IPS-NIHi11 (cell line): ENCODE measurements at places on chromosomes 16 and 17.

DNA sequence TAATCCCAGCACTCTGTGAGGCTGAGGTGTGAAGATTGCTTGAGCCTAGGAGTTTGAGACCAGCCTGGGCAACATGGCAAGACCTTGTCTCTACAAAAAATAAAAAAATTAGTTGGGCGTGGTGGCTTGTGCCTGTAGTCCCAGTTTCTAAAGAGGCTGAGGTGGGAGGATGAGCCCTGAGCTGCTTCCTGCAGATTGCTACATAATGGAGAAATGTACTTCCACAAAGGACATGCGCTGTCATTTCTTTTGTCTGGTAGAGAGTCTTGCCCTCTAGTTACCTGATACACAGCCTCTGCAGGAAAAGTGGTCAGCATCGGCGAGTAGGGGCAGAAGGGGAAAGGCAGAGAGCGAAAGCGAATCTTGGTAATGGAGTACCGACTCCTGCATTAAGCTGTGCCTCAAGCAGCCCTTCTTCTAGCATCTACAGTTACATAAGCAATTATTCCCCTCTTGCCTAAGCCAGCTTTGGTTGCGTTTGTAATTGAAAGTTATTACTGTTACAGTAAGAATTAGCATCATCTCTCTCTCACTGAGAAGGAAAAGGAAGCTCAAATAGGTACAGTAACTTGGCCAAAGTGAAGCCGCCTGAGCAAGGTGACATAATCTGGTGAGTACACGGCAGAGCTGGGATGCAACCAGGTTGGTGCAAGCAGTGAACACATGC lies 18.5 kb upstream of the GGA2 start:
- no peak for DNase-seq

GRCh38 chr16:75079346-75079926 lies 37.1 kb downstream of the LDHD start:
- no peak for DNase-seq

- DNase-seq = no peak
These were observed 190.7 kb upstream of the KCNJ16 start for GRCh38 chr17:69884356-69884755.

DNA sequence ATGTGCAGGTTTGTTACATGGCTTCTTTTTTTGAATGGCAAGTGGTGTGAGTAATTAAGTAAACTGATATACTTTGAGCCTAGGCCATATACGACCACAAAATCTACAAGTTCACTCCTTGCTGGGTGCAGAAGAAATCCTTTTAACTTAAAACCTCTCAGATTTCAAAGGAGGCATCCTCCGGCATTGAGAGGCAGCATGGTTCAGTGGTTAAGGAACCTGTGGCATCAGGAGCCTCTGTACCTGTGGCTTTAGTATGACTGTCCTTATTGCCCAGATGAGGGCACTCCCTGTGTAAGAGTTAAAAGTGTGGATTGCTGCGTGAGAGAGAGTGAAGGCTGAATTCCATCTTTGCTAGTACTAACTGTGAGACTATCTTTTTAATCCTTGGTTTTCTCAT lies 3.3 kb downstream of the NLRP1 start:
- DNase-seq = no peak

DNA sequence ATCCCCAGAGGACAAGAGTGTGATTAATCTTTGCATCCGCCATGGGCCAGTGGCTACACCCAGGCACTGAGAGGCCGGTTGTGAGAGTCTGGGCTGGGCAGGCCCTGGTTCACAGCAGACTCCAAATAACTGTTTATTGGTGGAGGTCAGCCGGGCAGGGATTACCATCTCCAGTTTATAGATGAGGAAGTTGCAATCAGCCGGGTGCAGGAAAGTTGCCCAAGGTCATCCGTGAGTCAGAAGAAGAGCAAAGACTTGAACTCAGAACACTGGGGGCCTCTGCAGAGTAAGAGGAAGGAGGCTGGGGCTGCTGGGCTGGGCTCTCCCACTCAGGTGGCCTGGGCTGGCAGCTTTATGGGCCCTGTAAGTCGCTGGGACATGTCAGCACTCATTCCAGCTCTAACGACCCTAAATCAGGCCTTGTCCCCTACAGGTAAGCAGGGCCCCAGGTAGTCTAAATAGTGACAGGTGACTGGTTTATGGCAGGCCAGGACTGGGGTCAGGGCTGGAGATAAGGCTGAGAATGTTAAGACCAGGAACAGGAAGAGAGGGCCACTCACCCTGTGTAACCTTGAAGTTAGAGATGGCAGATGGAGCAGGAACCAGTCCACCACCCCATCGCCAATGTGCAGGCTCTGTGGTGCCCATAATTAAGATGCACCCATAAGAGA lies 2.1 kb upstream of the CA4 start:
- no peak for DNase-seq

DNA sequence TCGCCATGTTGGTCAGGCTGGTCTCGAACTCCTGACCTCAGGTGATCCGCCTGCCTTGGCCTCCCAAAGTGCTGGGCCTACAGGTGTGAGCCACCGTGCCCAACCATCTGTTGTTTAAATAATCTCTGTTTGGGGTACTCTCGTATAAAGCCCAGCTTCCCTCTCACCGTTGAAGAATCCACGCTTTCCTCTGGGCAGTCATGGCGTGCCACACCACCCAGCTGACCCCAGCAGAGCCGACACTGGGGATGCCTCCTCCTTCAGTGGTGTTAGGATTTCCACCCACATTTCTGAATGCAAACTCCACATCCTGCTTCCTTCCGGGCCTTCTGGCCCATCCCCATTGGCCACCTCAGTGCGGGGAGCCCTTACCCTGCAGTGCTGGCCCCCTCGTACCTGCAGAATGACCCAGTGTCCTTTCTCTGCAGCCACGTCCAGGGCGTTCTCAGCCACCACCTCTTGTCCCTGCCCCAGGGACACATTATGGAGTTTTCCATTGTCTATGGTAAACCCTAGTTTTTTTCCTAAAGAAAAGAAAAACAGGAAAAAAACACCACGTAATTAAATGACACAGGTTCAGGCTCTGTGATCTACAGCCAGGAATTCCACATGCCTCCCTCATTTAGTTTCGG lies 60.4 kb downstream of the PGS1 start:
- no peak for DNase-seq

- no peak for DNase-seq
These were observed 13.1 kb downstream of the CDRT4 start for GRCh38 chr17:15454346-15454745.

DNA sequence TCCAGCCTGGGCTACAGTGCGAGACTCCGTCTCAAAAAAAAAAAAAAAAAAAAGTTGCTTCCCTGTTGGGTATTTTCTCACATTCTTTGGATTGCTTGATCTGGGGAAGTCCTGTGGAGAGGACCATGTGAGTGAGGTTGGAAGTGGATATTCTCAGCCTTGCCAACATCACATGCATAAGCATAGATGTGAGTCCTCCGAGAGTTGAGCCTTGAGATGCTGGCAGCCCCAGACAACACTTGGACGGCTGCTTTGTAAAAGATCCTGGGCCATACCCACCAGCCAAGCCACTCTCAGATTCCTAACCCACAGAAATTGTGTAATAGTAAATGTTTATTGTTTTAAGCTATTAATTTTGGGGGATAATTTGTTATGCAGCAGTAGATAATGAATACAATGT lies 1570.0 kb upstream of the GOT2 start:
- no peak for DNase-seq

DNA sequence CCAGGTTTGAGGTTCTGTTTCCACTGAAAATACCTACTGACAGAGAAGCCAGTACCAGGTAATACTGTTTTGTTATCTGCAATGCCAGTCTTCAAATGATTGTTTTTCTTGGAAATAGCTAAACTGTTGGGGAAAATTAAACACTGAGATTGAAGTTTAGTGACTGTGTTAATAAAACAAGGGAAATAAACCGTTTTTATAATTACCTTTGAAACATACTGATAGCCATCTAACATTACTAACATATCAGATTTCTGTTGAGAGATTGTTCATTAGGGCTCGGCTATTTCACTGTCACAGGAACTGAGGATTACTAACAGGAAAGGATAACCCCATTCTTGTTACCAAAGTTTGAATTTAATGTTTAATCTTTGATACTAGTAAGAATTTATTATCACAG lies 42.1 kb downstream of the CYB5B start:
- no peak for DNase-seq

DNA sequence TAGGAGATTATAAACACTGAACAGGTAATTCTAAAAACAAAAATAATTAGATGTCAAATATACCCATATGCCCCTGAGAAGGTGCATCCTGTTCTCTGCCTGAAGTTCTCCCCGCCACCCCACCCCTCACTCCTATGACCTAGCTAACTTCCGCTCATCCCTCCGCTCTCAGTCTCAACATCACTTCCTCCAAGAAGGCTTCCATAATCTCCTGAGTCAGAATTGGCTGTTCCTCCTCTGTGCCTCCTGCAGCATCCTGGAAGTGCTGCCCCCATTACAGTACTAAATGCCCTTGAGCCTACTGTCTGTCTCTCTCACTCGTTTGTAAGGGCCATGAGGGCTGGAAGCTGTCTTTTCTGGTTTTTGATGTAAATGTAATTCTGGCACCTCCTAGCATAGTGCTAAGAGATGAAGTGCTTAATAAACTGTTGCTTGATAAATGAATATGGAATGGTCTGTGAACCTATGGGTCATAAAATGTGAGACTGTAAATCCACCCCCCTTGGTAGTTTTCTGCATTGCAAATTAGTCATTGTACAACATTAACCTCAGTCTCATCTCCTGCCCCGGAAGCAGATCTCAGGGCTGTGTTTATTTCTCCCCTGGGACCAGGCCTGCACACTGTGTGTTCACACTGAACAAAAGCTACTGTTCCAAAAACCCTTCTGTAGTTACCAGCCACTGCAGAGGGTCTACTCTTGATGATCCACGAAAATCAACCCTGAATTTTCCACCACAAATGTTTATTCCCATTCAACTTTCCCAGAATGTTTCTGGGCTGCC lies 3.9 kb upstream of the MYO1D start:
- no peak for DNase-seq
